ENCODE measurements at places on chromosomes 1 and 21. TPM values are rescaled to one million over a fixed set of nuclear protein-coding genes. Genes with fewer than 3 reads are reported as not detected.

The C1orf122 gene
- 205 TPM for total RNA-seq

The LAMC2 gene
- total RNA-seq: 1.4 TPM

The COL16A1 gene
- 50.2 TPM for total RNA-seq

The PPCS gene
- 35.3 TPM for total RNA-seq

The MFSD2A gene
- total RNA-seq: 4.9 TPM

The DMBX1 gene
- not detected for total RNA-seq

Measured in uterine smooth muscle cell (primary cell).